ENCODE measurements at places on chromosomes 16 and 17.

DNA sequence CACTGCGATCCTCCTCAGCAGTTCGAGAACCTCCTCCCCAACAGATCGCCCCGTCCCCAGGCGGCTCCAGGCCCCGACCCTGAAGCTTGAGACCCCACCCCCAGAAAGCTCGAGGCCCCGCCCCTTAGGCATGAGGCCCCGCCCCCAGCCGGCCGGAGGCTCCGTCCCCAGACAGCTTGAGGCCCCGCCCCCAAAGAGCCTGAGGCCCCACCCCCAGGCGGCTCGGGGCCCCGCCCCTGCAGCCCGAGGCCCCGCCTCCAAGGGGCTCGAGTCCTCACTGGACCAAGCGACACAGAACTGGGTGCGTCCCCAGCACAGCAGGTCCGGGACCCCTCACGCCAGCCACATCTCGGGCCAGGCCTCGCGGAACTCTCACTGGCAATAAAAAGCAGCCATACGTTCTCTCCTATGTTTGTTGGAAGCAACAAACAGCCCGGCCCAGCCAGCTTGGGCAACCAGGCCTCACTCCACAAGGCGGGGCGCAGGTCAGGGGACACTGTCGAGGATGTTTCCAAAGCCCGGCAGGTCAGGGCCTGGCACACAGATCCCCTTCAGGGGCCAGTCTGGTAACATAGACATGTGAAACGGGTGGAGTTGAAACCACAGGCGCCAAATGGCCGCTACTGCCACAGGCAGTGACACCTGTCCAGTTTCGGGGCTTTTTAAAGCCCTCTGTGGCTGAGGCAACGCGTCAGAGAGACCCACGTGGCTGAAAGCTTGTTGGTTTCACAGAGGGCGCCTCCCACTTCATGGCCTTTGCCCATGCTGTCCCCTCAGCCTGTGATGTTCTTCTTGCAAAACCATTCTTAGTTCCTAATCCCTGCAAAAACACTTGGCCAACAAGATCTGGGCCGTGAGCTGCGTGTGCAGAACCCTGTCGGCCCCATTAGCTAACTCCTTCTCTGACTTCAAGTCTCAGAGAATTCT lies 224.2 kb downstream of the PARN start:
- DNase-seq = no peak

GRCh38 chr17:75764711-75765421 lies at the start of gene GALK1:
TSS of gene GALK1 (minus strand) at chr17:75765192. CDS start at chr17:75765136, 56 bp downstream.
- DNase-seq = peak; percentile 84

DNA sequence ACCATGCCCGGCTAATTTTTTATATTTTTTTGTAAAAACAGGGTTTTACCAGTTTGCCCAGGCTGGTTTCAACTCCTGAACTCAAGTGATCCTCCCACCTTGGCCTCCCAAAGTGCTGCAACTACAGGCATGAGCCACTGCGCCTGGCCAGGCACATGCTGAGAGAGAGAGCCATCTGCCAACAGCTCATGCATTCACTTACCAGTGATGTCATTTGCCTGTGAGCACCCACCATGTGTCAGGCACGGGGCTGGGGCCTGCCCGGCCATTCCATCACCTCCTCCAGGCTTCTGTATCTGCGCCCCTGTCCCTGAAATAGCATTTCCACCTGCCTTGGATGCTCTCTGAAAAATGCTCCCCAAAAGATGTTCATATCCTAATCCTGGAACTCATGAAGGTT lies 43.6 kb upstream of the PEMT start:
- no peak for DNase-seq

DNA sequence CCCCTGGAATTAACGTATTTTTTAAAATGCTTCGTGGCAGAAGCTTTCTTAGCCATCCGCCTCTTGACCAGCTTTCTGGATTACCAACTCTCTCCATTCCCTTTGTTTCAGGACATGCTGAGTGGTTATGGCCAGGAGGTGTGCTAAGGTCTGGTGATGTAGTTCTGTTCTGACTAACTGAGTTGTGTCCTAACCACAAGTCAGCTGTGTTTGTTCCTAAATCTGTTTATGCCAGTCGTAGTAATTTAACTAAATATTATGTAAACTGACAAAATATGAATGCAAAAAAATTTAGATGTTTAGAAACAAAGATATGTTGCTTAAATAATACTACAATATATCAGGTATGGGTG lies 61.6 kb downstream of the MRTFB start:
- peak; percentile 54 for DNase-seq

- DNase-seq = no peak
Observed at GRCh38 chr16:49531931-49532840, 158.6 kb downstream of the C16orf78 start.

- DNase-seq = peak; percentile 23
Observed at GRCh38 chr17:67246653-67247415, 1.8 kb upstream of the HELZ start.

Data from suppressor macrophage (primary cell).